AG09309 (cell line): ENCODE measurements at places on chromosomes 1 and 21.

DNA sequence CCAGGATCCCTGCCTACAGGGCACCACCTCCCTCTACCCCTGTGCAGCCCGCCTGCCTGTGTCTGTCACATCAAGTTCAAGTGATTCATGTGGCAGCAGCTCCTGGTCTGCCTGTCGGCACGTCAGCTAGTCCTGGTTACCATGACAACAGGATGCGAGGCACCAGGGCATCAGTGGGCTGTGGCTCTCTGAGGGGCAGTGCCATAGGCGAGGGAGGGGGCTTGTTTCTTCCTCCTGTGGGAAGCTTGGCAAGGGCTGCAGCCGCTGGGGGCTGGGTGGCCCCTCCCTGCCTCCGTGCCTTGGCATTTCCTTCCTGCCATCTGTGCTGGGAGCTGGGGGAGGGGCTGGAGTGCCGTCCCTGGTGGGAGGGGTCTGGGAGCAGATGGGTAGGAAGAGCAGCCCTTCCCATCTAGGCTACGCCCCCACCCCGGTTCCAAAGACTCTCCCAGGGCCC lies 43.1 kb downstream of the FOXO6 start:
- no peak for DNase-seq

GRCh38 chr21:29187944-29188343 lies 57.5 kb downstream of the MAP3K7CL start:
- peak; percentile 73 for DNase-seq

GRCh38 chr1:45802343-45803298 lies 791 bp upstream of the MAST2 start:
- peak; percentile 89 for DNase-seq

- DNase-seq: no peak
Observed at GRCh38 chr1:159113596-159114433, 37.2 kb upstream of the AIM2 start.

DNA sequence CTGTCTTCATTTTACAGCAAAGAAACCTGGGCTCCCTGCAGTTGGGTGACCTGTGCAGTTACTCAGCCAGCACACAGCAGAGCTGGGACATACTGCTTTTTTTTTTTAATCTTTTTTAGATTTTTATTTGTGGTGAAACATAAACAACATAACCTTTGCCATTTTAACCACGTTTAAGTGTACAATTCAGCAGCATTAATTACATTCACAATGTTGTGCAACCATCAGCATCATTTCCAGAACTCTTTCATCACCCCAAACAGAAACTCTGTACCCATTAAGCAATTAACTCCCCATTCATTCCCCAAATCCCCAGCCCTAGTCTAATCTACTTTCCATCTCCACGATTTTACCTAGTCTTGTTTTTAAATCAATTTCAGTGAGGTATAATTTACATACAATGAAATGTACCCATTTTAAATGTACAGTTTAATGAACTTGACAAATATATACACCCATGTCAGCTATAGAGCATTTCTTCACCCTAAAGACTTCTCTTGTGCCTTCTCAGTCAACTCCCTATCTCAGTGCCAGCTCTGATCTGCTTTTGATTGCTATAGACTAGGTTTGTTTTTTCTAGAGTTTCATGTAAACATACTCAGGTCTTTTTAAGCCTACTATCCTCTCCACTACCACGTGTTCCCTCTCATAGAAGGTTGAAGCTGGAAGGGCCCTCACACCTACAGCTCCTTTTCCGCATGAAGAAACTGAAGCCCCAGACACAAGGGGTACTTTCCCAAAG lies 37.8 kb upstream of the C8B start:
- no peak for DNase-seq

DNA sequence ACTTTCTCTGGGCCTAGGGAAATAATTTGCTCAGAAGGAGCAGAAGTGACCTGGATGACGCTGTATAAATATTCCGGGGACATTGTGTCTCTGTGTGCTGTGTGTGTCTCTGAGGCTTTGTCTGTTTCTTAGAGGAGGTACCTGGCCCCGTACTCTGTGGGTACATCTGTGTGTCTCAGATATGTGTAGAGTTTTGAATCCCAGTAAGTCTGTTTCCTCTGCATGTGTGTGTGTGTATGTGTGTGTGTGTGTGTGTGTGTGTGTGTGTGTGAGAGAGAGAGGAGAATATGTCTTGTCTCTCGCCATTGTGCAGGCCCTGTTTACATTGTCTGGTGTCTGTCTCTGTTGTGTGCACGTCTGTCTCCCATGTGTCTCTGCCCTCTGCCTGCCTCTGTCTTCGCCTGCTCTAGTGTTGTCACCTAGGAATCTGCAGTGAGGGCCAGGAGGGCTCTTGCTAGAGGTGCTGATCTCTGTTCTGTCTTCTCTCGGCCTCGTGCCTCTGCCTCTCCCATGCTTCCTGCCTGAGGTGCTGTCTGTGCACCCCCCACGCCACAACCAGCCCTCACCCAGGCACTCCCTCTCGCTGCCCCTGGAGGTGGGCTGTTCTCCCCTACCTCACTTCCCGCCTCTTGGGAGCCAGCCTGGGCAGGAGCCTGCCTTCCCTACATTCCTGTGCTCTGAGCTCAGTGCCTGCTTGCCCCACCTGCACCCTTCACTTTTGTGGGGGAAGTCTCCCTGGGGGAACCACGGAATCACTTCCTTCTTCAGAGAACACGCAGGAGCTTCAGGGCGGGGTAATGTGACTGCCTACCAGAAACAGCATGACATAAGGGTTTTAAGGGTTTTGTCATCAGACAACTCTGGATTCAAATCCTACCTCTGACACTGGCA lies 5.9 kb downstream of the MAP7D1 start:
- DNase-seq: no peak

GRCh38 chr1:94002046-94002787 lies 93.0 kb upstream of the GCLM start:
- no peak for DNase-seq

GRCh38 chr21:15986277-15986676 lies 256.5 kb downstream of the USP25 start:
- no peak for DNase-seq

- DNase-seq: no peak
Observed at GRCh38 chr1:107897438-107898345, 67.3 kb downstream of the VAV3 start.

DNA sequence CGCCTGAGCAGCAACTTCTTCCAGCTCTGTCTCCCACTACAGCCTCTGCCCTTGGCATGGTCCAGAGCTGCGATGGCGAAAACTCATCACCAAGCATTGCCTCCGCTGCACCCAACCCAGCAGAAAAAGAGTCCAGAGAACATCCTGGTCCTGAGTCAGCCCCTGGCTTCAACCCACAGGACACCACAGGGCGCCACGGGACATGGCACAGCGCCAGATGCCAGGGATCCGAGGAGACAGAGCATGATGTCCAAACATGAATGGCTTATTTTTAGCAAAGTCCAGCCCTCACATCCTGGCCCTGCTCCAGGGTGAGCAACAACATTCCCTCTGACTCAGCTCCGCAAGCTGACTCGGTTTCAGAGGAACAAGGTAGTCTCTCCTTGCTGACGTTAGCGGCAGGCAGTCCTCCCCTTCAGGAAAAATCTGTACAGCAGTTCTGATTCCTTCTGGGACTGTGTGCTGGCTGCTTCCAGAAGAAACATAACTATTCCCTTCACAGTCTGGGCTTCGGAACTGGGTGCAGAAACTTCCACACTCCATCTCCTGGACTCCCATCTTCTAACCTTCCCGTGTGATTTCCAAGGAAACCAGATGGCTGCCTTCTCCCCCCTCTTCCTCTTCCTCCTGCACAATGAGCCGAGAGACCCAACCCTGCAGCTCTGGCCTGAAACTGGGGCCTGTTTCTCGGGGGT lies 131.3 kb downstream of the TOMM20 start:
- DNase-seq: peak; percentile 95

GRCh38 chr21:28496517-28496916 lies 496.2 kb downstream of the LTN1 start:
- DNase-seq: no peak

DNA sequence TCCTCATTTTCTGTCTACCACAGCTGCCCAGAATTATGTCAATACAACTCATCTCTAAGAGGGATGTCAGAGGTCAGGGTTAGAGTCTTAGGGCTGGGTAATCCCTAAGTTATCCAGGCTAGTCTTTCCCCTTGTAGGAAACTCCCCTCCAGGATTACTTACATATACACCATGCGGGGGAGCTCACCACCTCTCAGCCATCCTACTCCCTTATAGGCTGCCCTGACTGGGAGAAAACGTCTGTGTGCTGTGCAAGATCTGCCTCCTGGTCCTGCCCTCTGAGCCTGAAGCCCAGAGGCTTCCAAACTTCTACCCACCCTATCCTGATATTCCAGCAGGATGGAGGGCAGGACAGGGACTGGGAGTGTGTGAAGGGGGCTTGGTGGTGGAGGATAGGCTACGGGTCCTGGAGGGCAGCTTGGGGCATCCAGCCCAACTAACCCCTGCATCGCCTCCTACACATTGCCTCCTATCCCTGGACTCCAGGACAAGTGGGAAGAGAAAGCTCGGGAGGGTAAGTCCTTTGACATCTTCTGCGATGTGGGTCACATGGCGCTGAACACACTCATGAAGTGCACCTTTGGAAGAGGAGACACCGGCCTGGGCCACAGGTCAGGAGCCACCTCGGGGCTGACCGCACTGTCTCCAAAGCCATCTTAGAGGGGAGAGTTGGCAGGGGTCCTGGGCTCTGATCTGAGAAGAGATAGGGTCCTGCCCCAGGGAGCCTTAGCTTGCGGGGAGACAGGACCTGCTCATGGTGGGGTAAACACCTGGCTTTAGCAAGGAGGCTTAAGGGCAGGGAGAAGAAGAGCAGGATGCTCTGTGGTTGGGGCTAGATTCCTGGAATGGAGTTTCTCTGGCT lies 14.4 kb downstream of the CYP4B1 start:
- DNase-seq: no peak

- DNase-seq: peak; percentile 51
Observed at GRCh38 chr1:26853156-26853555, 9.8 kb upstream of the SFN start.

DNA sequence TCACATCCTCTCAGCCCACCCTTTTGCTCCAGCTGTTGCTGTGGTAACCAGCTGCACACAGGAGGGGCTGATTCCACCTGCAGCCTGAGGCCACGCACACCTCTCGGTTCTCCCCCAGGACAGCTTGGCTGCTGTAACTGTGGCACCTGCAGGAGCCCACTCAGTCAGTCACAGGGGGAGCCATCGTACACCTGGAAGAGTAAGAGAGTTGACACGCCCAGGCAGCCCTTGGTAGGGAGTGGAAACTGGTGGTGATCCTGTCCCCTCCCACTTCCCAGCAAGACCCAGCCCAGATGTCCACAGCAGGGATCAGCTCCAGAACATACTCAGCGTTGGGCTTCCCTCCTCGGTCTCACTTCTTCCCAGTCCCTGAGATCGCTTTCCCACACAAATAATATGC lies 32.2 kb upstream of the BACE2 start:
- DNase-seq: no peak

DNA sequence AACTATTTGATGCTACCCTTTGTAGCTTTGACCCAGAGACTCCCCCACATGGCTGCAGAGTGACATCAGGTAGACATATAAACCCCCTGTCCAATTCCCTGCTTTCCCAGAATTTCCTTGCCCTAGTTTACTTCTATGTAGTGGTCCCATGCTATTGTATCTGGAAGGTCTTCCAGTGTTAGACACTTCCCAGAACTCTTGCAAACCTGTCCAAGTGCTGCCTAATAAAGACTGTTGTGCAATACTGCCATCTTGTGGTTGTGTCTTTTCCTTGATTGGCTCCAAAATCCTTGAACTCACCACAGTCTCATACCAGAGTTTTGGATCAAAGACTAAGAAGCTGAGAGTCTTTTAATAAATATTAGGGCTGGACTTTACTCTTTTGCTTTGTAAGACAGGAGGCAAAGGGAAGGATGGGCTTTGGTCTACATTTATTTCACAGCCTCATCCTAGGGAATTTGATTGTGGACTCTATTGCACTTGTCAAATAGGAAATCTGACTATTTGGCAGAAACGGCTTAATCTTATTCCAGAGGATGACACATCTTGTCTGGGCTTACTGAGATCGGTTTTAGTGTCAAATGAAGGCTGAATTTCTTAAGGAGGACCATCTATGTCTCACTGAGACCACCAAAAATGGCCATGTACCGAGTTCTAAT lies 169.9 kb downstream of the LRRC7 start:
- DNase-seq: peak; percentile 42

- no peak for DNase-seq
Observed at GRCh38 chr1:151142411-151143056, 3.9 kb downstream of the SEMA6C start.

- DNase-seq: no peak
Observed at GRCh38 chr1:108636876-108637275, 24.0 kb downstream of the HENMT1 start.

DNA sequence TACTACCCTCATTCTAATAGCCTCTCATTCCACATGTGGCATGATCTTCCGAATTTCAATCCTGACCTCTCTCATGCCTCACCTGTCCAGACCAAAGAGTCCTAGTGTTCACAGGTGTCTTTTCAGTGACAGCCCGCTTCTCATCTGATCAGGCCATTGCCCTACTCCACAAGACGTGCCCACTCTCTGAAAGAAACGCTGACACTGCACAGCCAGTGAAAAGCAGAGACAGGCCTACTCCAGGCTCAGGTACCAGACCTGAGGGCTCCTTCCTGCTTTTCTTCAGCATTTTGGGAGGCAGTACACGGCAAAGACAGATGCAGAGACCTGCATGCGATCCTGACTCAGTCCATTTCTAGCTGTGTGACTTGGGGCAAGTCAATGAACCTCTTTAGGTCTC lies 43.0 kb downstream of the SUSD4 start:
- DNase-seq: no peak

DNA sequence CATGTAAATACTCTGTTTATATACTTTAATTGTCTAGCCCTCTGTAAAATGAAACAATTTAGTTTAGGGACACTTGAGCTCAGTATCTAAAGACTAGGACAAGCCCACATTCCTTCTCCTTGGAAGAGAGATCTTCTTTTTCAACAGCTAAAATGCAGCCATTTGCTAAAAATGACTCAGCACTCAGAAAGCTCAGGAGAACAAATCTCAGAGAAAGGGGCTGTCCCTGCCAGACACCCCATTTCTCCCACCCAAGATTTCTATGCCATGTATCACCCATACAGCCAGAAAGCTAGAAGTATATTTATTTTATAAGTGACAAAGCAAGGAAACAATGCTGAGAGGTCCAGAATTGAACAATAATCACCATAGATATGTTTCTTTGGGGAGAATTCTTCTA lies 23.2 kb upstream of the PRDX6 start:
- DNase-seq: no peak

GRCh38 chr1:179091691-179092165 lies 9.9 kb downstream of the TOR3A start:
- DNase-seq: peak; percentile 49
